ENCODE measurements at places on chromosomes 13 and 19.

- no peak for DNase-seq
Measured at GRCh38 chr19:17294051-17294891, 9.0 kb downstream of the ABHD8 start.

DNA sequence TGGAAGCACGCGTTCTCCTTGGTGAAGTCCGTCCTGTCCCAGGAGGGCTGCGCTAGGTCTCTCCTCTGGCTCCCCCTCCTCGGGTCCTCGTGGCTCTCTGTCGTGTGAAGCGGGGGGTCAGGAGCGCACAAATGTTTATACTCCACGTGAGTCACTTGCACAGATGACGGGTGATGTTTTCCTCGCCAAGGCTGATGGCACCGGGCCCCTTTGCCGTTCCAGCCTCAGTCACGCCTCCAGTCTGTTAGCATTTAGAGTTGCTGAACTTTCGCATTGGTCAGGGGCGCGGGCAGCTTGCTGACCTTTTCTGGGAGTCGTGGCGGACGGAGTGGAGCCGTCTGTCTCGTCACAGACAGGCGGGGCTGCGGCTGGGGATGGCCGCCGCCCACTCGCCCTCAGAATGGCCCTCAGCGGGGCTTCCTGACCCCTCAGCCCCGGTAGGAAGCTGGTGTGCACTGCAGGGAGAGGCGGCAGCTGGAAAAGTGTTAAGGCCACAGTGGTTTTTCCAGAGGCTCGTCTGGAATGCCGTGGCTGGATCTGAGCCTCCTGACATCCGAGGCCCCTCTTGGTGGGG is 13.7 kb downstream of the KLHL26 start:
- no peak for DNase-seq

GRCh38 chr19:41029524-41030432 is 38.7 kb downstream of the CYP2B6 start:
- no peak for DNase-seq

DNA sequence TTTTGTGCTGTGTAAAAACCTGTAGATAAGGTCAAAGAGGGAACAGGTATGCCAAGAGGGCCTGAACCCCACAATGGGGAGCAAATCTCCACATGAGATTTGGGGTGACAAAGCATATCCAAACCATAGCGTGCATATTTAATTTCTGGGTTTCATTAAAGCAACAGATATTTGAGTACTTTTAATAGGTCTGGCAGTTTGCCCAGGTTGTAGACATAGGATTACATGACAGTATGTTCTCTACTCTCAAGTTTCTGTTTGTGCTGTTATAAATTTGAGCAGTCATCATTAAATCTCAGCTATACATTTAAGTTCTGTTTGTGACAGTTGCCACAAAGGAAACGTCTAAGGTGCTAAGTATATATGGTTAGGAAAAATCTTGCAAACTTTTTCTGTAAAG is 236.4 kb downstream of the ATP8A2 start:
- DNase-seq = no peak

DNA sequence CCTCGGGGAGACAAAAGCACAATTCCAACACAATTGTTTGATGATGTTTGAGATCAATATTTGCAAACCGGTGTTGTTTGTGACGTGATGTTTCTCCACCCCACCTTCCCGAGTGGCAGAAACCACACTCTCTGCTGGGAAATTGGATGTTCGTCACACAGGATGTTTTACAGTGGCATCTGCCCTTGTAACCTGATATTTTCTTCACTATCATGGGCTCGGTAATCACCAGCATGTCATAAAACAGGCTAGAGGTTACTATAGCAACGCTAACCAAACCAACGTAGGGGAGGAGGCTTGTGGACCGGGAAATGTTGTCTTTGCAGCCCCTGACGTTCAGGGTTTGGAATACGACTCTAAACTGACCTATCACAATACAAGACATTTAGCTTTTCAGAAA is 454.5 kb downstream of the IRS2 start:
- DNase-seq = no peak

- DNase-seq = no peak
Measured at GRCh38 chr19:49677901-49678674, 1.0 kb downstream of the PRMT1 start.

- DNase-seq = no peak
Measured at GRCh38 chr19:18875726-18876125, 20.2 kb downstream of the CERS1 start.

DNA sequence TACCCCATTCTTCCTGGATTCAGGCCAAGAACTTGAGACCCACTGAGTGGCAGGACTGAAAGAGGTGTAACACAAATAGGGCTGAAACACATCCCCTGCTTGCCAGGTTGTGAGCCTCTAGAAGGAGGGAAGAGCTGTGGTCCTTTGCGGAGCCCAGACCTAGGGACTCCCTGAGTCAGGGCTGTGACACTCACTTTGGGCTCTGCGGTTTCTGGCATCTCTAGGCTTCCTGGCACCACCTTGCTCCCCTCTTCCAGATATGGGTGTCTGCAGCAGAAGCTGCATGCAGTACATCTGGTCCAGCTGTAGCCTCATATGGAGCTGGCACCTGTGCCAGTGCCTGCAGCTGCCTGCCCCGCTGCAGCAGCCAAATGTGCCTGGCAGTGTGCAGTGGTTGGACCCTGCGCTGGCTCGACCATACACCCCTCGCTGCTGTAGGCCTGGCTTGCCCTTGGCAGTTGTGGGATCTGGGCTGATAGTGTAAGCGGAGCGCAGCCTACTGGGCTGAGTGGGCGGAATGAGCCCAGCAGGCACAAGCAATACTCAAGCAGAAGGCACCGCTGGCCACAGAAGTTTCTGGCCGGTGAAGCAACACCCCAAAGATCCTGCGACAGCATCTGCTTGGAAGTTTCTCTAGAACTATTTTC is 290.4 kb downstream of the SLITRK6 start:
- DNase-seq = no peak

DNA sequence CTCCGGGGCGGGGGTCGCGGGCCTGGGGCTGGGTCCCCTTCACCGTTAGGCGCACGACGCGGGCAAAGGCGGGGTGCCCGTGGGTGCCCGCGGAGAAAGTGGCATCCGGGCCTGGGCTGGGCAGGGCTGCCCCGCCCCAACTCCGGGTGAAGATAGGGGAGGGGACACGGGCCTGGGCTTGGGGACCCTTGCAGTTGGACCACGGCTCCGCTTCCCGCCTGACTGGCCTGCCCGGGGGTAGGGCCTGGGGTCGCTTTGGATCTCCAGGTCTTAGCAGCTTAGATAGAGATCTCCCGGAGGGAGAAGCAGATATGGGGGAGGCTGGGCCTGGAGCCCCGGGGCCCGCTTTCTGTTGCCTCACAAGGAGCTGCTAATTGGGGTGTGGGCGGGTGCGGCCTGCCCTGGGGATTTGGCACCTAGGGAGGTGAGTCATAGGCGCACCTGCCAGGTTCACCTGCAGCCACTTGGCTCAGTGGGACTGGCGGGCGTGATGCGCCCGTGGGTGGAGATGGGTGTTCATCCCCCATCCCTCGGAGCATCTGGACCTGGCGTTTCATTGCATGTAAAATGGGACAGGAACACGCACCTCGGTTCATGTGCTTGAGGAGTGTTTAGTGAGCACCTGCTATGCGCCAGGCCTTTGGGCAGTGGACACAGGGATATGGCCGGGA is 585 bp downstream of the MAP1S start:
- DNase-seq = no peak

Data from D721Med (cell line).